ENCODE measurements at places on chromosomes 6 and 20.

DNA sequence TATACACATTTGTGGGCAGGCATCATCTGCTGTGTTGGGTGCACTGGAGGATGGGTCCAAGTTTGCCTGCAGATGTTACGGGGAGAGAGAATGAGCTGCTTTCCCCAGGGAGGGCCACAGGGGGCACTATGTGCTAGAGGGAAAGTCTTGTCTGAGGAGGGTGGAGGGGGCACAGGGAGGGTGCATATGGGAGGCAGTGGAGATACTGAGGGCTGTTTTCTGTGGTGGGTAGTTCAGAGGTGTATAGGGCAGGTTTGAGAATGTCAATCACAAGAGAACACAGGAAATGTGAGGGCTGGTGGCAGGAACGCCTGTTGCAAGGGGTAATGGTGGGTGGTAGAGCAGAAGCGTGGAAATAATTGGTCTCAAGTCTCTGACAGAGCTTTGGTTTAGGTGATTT lies 7.7 kb upstream of the PTPRA start:
- no peak for DNase-seq

- DNase-seq, result no peak
These were observed 202.0 kb downstream of the WDR27 start for GRCh38 chr6:169499848-169500247.

- DNase-seq, result no peak
These were observed 50.7 kb upstream of the SIRPA start for GRCh38 chr20:1844325-1845162.

GRCh38 chr20:47781632-47782031 lies 3.6 kb downstream of the SULF2 start:
- DNase-seq, result no peak

DNA sequence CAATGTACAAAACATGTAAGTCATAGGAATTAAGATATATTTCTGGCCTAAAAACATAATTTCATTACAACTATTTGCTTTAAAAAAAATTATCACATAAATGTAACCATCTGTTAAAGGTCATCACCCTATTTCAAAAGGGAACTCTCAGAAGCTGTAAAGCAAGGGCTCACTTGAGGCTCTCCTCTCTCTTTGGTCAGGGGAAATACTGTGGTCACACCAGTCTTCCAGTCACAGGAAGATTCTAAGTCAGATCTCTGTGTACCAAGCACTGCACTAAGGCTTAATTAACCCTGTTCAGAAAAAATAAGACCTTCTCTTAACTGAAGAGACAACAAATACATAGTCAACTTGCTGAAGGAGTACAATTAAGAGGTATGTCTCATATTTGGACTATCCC lies 75.6 kb downstream of the MMS22L start:
- no peak for DNase-seq

- DNase-seq, result no peak
These were observed 366.0 kb downstream of the LAMA2 start for GRCh38 chr6:129248946-129249345.

DNA sequence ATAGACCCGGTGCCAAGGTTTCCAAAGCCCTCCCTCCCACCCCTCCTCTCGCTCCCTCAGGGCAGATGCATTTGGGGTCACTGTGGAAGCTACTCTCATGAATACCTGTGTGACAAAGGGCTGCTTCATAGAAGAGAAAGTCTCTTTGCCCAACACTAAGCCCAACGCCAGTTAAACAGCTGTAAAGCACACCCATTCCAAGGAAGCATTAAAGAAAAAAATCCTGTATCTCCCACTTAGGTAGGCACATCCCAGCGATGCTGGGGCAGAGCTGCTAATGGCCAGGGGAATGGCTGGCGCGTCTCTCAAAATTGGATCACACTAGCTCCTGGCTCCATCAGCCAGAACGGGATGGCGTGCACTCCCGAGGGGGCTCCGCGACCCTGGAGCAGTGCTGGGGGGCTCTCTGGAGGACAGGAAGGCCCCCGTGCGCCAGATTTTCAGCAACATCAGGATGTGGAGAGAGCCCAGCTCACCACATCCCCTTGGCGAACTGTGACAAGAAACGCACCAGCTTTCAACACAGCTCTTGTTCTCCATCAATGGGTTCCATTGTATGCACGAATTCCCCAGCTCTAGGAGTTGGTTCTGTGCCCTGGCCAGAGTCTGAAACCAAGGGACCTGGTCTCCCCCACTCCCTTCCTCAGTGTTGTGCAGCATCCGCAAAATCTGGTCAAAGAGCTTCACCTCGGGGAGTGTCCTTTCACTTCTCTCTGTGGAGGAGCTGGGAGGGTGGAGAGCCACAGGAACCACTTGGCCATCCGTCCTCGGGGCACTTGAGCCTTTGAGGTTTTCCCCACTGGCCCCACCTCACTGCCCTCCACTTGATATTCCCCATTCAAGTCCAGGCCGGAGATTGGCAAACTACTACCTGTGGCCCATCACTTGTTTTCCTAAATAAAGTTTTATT lies 74.1 kb downstream of the TFAP2C start:
- no peak for DNase-seq

DNA sequence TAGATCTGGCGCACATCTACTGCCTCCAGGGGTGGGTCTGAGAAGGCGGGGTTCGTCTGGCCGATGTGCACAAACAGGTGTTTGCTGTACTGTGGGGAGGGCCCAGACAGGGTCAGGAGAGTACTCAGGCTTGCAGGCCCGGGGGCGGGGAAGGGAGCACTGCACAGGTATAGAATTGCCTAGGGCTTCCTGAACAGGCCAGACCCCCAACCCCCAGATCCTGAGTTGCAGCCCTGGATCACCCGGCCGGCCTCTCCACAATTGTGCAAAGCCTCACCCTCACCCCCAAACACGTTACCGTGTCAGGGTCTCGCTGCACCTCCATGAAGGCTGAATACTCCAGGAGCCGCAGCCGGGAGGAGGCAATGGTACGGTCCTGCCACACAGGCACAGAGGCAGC lies 7.8 kb downstream of the RPL10A start:
- DNase-seq, result no peak

- no peak for DNase-seq
These were observed 27.8 kb downstream of the CCN2 start for GRCh38 chr6:131923356-131923755.

DNA sequence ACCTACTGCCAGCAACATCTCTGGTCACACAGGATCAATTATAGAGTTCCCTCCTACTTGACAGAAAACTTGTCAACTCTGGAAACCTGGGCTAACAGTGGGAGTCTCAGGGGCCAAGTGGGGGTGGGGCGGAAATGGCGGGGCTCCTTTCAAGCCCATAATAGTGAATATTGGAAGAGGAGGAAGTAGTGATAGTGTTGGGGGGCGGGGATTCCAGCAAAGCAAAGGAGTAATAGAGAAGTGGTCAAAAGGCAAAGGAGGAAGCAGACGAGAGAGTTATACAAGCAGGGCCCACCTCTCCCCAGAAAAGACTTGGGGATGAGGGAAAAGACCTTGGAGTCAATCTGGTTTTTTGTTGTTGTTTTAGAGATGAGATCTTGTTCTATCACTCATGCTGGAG lies 2.1 kb downstream of the DEF6 start:
- DNase-seq, result no peak

DNA sequence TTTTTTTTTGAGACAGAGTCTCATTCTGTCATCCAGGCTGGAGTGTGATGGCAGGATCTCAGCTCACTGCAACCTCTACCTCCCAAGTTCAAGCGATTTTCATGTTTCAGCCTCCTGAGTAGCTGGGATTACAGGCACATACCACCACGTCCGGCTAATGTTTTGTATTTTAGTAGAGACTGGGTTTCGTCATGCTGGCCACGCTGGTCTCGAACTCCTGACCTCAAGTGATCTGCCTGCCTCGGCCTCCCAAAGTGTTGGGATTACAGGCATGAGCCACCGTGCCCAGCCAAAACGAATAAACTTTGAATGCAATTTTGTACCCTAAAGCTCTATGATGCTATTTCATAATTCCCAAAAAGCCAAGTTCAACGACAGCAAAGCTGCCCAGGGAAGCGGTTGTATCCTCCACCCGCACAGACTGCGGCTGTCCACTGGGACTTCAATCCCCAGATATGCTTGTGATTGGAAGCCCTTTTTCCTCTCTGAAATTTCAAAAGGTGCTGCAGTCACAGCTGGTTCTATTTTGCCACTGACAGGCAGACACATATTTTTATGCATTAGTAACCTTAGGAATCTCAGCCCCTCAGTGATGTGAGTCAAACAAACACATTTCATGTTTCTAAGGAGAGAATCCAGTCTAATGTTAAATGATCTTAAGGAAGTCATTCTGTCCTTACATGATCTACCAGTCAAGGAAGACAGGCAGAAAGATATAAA lies 8.7 kb upstream of the RAMACL start:
- DNase-seq, result no peak

DNA sequence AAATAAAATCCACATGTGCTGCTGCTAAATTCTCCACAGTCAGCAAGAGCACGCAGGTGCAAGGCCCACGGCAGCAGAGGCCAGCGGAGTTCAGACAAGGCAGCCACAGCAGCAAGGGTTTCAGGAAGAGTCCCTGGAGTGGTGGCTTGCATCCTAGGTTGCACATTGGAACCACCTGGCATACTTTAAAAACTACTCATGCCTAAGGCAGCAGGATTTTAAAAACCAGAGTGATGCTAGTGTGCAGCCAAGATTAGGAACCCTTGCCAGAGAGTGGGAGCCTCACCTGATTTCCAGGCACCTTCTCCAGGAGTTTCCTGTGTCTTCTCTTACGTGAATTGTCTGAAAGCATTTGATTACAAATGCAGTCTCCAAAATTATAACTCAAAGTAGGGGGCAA lies 104.0 kb upstream of the GPR6 start:
- no peak for DNase-seq

- no peak for DNase-seq
These were observed 53.5 kb upstream of the APCDD1L start for GRCh38 chr20:58568483-58569240.

- DNase-seq, result no peak
These were observed 81.7 kb upstream of the AFDN start for GRCh38 chr6:167744681-167745669.
